ENCODE measurements at places on chromosomes 16 and 17.

DNA sequence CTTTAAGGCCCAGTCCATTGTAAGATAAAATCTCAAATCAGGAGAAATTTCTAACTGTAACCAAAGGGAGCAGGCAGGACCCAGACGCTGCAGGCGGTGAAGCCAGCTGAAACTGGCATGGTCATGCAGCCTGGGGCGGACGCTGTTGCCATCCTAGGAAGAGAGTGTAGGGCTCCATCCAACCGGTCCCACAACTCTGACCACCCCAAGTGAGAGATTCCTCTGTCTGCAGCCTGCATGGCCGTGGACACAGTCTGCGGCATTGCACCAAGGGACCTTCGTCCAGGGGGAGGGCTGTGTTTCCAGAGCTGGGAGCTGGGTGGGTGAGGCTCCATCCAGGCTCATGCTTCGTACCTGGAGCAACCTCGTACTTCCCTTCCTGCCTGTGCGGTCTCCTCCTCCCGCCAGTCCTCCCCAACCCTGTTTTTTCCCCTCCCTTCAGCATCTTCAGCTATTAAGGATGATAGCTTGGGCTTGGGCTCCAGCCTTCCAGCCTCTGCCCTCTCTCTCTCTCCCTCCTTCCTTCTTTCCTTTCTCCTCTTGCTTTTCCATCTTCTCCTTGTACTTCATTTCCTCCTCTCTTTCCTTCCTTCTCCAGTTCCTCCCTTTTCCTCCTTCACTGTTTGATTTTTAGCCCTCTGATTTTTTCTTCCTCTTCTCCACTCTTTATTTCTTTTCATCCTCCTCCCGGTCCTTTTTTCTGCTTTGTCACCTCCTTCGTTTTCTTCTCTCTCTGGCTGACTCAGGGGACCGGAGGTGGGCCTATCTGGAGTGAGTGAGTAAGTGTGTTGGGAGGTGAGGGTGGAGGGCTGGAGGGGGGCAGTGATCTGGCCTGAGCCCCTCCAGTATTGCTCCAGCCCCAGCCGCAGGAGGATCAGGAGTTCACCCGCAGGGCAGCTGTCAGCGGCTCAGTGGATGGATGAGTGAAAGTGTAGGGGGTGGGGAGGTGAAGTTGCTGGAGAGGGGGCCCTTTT is 17.0 kb upstream of the LHX1 start:
- peak; percentile 93 for DNase-seq

DNA sequence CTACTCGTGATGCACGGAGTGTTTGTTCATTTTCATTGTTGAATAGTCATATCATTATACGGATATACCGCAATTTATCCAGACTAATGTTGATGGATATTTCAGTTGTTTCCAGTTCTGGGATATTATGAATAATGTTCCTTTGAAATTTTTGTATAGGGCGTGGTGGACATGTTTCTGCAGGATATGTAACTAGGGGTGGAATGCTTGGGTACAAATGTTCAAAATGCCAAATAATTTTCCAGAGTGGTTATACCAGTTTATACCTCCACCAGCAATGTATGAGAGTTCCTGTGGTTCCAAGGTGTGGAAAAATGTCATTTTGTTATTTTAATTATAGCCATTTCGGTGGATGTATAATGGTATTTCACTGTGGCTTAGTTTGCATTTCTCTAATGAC is 53.6 kb downstream of the NUP88 start:
- DNase-seq, result no peak

- no peak for DNase-seq
These were observed 271.1 kb upstream of the CCL2 start for GRCh38 chr17:33983824-33984574.

GRCh38 chr16:1068451-1068850 is 4.1 kb upstream of the SSTR5 start:
- DNase-seq, result no peak

DNA sequence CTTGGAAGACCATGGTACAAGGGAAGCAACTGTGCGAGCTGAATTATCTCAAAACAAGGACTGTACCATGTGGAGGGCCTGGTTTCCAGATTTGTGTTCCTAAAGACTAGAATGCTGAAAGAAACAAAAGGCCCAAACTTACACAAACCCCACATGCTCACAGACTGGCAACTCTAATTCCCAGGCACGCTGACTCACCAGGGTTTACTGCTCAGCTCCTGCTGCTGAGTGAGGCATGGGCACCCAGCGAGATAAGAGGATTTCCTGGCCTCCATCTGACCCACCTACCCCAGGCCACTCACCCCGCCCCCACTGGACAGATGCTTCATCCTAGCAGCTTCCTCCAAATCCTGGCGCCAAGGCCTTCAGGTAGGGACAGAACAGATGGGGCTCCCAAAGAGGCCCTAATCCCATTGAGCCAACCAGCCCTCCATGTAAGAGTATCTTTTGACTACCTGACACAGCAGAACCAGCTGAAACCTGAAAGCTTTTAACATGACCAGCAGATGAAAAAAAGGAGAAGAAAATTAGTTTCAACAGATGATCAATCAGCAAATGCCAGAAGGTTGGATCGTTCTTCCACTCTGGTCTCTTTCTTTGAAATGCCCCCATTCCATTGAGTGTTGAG is 33.9 kb downstream of the DCUN1D3 start:
- DNase-seq, result peak; percentile 82

- peak; percentile 57 for DNase-seq
These were observed 3.6 kb downstream of the CLUH start for GRCh38 chr17:2707721-2708584.

DNA sequence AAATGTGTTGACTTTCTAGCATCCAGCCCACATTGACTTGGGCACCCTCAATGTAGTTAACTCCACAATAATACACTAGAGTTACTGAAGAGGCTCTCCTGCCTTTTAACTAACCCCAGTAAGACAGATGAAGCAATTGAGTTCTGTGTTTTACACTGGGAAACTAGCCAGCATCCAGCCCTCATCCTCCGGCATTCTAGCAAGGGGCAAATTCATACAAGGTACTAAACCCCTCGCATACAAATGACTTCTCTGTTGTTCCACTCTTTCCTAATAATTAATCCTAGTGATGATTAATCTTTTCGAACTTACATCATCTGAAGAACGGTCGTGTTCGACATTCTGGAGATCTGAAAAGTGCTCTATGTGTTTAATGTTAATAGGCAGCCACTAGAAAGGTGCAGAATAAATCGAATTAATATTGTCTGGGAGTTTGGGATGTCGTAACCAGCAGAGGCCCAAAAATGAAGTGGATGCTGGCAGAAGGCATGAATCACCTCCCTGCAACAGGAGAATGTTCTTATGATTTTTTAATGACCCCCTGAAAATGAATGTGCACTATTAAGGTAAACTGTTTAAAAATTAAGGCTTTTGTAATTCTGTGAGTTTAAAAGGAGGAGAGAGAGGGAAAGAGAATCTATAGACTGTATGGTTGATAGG is 249.4 kb downstream of the SNX29 start:
- peak; percentile 9 for DNase-seq

DNA sequence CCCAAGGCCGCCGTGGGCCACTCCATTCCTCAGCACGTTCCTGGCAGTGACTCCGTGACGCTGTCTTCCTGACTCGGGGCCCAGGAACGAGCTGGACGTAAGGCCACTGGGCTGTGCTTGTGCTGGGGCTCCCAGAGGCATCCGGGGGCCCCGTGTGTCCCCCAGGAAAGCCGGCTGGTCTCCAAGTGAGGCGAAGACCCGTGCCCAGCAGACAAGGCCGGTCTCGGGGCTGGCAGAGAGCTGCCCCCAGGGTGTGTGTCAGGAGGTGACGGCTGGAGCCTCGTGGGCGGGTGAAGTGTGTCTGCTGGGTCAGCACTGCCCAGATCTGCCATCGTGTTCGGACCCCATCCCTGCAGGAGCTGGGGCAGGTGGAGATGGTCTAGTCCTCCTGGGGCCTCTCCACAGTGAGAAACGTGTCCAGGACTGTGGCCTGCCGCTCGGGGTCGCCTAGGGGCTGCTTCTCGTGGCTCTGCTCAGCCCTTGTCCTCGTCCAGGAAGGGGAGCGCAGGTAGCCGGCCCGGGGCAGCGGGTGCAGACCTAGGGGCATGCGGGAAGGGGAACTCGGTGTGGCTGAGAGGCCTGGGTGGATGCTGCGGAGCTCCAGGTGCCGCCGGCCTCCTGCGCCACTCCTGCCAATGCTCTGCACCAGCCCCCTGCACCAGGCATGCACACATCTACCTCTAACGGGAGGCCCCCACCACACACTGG is 13.1 kb downstream of the DBNDD1 start:
- DNase-seq, result no peak

DNA sequence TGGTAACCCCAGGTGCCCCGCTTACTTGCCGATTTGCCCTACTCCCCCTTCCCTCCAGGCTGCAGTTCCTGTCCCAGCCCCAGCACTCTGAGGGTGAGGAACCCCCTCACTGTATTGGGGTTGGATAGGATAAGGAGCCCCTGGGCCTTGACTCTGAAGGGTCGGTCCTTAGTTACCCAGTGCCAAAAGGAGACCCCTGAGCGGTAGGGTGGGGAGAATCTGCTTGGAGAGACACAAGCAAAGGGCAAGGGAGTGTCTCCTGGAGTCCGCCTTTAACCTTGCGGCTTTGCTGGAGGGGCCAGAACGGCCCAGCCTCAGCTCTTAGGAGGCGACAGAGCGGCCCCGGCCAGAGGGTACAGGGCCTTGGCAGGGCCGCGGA is 13.0 kb downstream of the CARD14 start:
- DNase-seq, result no peak
